Stimulated activated CD4-positive, alpha-beta T cell treated with anti-CD3 and anti-CD28 coated beads, Interleukin-4, amount 100 ng/mL, for 48 hours (primary cell): ENCODE measurements at places on chromosomes 12 and 14.

GRCh38 chr12:117792471-117792870, 176.3 kb downstream of the KSR2 start:
- DNase-seq = no peak

DNA sequence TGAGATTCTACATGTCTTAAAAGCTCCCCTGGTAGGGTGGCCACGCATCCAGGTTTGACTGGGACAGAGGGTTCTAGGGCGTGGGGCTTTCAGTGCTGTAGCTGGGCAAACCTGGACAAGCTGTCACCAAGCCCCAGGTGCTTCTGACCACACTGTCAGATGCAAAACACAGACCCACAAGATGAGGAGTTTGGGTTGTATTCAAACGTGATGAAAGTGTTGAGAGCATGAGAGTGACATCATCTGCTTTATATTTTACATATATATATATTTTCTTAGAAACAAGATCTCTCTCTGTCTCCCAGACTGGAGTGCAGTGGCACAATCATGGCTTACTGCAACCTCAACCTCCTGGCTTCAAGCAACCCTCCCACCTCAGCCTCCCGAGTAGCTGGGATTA, 210.1 kb downstream of the DPF3 start:
- DNase-seq = no peak

- no peak for DNase-seq
Observed at GRCh38 chr12:92186038-92186470, 40.4 kb upstream of the BTG1 start.

GRCh38 chr14:68390741-68391140, 402.1 kb downstream of the ZFP36L1 start:
- no peak for DNase-seq

GRCh38 chr14:82905762-82906161, 1372.1 kb upstream of the SEL1L start:
- no peak for DNase-seq

GRCh38 chr12:95836185-95836609, 22.6 kb upstream of the SNRPF start:
- no peak for DNase-seq

DNA sequence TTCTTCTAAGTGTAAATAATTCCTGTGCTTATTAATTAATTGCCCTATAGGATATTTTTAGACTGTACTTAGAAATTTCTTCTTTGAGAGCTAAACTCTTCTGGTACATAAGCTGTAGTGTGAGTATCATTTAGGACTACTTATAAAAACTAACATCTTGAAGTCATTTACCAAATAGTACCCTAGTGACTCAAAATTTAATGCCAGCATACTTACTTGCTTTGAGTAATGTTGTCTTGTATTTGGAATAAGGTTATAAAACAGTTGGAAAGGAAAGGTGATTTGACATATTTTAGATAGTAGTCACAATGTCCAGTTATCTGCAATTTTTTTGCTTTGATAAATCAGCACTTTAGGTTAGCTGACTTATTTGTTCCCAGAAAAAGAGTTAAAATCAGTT, 39.1 kb downstream of the SPATA7 start:
- DNase-seq = no peak
